ENCODE measurements at places on chromosomes 4 and X.
A peak's percentile ranks its signal among the peaks of the same experiment; 100 is the strongest.

DNA sequence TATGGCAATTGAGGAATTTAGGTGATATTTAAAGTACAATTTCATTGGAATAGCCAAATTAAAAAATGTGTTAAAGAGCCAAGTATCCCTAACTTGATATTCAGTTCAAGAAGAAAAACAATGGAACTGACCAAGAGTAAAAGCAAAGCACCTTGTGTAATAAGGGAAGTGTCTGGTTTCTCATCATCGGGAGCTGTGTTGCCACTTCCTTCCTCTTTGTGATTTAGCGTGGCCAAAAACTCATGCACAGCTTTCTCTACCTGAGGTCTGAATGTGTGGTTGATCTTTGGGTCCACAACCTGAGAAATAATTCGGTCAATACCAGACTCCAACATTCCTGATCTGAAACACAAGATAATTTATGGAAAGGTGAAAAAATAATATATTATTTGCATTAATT lies 12.4 kb downstream of the BOD1L1 start:
- DNase-seq: no peak

GRCh38 chr4:120611092-120611491 lies 311.4 kb downstream of the PRDM5 start:
- no peak for DNase-seq

GRCh38 chrX:69603566-69604194 lies 12.2 kb upstream of the EDA start:
- DNase-seq: peak; percentile 47

DNA sequence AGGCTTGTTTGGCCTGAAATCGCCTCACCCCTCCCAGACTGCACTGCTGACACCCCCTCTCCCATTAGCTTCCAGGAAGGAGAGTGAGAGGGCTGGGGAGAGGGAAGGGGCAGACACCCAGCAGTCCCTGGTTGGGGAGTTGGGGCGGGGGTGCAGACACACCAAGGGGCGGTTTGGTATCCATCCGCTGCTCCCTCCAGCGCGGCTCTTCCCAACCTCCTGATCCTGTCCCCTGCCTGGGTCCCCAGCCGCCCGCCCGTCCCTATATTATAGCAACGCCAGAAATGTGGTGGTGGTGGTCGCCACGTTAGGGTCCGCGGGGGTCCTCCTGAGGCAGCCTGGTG lies 24.9 kb downstream of the GPRASP3 start:
- no peak for DNase-seq

- no peak for DNase-seq
Measured at GRCh38 chr4:167578906-167579305, 344.6 kb upstream of the SPOCK3 start.
